ENCODE measurements at places on chromosomes 1 and 21.

GRCh38 chr1:8529901-8530300 is 212.0 kb downstream of the SLC45A1 start:
- no peak for DNase-seq

DNA sequence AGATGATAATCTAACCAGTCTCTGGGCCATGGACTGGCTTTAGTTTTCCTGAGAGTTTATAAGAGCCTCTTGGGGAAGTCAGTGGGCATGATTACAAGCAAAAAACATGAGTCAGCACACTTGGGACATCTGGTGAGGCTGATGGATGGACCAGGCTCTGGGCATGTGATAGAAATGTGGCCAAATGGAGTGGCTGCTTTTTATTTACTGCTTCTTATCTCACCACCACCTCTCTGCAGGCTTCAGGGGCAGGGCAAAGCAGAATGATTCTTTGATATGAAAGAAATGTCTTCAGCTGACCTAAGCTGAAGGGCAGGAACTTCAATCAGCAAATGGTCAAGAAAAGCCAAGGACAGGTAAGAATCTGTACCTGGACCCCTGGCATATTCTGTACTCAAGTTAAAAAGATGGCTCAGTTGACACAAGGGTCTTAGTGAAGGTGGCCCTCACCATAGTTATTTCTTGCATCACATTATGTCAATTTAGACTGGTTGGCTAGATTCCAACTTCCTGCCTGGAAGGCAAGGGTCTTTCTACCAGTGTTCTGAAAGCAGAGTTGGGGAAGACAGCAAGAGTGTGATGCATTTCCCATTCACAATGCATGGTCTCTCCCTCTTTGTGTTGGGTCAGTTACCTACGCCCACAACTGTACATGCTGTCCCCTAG is 162.8 kb downstream of the FASLG start:
- no peak for DNase-seq

DNA sequence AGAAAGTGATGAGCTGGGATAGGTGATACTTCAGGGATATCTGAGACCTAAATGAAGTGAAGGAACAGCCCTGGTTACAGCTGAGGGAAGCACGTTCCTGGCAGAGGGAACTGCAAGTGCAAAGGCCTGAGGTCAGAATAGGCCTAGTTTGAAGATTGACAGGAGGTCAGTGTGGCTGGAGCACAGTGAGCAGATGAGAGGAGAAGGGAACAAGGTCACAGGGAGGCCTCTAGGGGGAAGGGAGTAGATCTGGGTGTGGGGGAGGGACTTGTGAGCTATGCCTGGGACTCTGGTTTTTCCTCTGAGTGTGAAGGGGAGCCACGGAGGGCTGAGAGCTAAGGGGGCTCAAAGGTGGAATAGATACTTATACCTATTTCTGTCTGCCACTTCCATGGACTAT is 736.4 kb downstream of the MATN1 start:
- DNase-seq, result no peak

GRCh38 chr1:38677311-38677710 is 182.3 kb downstream of the RRAGC start:
- no peak for DNase-seq

- DNase-seq, result no peak
Measured at GRCh38 chr1:219324171-219324570, 150.5 kb downstream of the LYPLAL1 start.

- no peak for DNase-seq
Measured at GRCh38 chr1:81690676-81691453, 109.9 kb upstream of the ADGRL2 start.

GRCh38 chr1:43304771-43305300 is 4.1 kb downstream of the TIE1 start:
- DNase-seq, result no peak
